Suppressor macrophage treated with lipopolysaccharide for 4 hours (primary cell): ENCODE measurements at places on chromosomes 1 and 21.

- DNase-seq: no peak
Observed at GRCh38 chr1:151988405-151988923, 5.2 kb downstream of the S100A10 start.

DNA sequence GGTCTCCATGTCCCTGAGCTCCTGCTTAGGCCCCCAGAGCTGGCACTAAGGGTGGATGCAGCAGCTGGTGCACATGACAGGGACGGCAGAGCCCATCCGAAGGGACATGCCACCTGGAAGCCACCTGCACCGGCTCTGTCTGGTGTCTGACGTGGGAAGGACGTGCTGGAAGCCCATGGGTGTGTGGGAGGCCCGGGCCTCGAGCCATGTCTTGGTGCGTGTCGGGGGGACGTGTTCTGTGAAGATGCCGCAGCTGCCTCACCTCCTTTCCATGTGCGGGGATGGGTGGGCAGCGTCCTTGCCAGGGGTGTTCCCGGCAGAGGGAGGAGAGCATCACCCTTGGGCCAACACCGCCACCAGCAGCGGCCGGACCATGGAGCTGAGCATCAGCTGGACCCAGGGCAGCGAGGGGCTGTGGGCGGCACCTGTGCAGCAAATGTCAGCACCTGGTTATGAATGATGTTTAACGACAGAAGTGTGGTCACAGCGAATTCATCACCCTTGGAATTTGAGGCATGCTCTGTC lies 15.5 kb upstream of the POFUT2 start:
- DNase-seq: no peak

- DNase-seq: peak; percentile 46
Observed at GRCh38 chr1:20233394-20233793, 47.1 kb upstream of the PLA2G2C start.

DNA sequence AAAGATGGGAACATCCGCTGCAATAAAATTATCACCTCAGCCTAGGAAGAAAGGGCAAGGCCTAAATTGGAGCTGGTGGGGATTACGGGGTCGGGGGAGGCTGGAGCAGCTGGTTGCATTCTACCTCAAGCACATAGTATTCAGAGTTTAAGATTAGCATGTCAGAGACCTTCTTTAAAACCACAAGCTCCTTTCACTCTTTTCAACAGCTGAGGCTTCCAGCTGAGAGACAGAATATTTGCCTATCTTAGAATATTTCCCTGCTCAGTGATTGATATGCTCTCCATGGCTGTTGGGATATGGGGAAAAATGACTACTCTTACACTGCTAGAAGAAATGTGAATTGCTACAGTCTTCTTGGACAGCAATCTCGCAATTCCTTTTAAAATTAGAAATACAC lies 248.6 kb downstream of the TBX15 start:
- DNase-seq: no peak

DNA sequence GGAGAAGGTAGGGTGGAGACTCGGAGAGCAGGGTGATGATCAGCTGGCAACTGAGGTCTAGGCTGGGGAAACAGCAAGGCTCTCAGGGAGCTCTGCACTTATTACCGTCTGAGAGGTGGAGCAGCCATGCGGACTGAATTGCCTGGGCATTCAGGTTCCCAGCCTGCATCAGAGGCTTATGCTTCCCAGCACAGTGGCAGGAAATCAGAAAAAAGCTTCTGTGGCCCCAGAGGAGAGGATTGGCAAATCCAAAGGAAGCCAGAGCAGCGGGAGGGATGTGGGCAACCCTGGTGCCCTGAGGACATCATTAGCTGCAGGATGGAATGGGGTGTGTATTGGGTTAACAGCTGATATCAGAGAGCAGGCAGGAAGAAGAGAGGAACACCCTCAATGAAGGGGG lies 374.1 kb upstream of the POU3F1 start:
- DNase-seq: no peak

GRCh38 chr1:27570356-27570755 lies 33.6 kb downstream of the AHDC1 start:
- no peak for DNase-seq

- DNase-seq: peak; percentile 12
Observed at GRCh38 chr1:167716000-167716271, 5.8 kb upstream of the MPZL1 start.

GRCh38 chr1:194341587-194341986 lies 1155.2 kb upstream of the B3GALT2 start:
- no peak for DNase-seq

- no peak for DNase-seq
Observed at GRCh38 chr1:43348809-43349593, 9.8 kb upstream of the CDC20 start.

DNA sequence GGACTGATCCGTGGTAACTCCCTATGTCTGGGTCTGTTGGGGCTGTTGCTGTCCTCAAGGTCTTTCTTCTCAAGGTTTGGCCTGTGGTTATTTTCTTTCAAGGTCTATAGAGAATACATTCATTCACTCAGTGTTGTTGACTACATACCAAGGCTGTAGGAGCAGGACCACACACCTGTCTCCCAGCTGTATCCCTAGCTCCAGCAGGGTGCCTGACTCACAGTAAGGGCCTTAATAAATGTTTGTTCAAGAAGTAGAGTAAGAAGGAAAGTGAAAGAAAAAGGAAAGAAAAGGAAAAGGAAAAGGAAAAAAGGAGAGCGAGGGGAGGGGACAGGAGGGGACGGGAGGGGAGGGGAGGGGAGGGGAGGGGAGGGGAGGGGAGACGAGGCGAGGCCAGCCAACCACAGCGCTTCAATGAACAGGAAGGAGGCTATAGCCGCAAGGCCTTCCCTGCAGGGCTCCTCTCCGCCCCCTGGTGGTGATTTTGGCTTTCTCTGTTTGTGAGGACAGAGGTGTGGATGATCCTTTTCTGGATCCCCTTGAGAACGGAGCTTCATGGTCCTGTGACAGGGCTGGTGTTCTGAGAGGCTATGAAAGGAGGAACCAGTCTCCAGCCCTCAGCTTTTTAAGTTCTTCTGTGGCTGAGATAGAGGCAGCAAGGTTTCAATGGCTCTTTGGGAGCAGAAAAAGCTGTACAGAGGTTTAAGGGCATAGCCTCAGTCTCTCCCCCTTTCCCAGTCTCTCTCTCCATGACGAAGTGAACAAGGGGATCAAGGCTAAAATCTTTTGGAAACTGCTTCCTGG lies 30.6 kb upstream of the LCE5A start:
- DNase-seq: peak; percentile 60

- no peak for DNase-seq
Observed at GRCh38 chr1:56202796-56203492, 376.4 kb downstream of the PLPP3 start.

GRCh38 chr1:226440512-226440911 lies 32.6 kb upstream of the PARP1 start:
- no peak for DNase-seq

GRCh38 chr1:8004113-8004802 lies 21.9 kb downstream of the ERRFI1 start:
- DNase-seq: no peak

GRCh38 chr1:9761855-9762254 lies 61.9 kb downstream of the CLSTN1 start:
- DNase-seq: no peak

GRCh38 chr1:53256511-53257453 lies 18.5 kb upstream of the MAGOH start:
- no peak for DNase-seq

DNA sequence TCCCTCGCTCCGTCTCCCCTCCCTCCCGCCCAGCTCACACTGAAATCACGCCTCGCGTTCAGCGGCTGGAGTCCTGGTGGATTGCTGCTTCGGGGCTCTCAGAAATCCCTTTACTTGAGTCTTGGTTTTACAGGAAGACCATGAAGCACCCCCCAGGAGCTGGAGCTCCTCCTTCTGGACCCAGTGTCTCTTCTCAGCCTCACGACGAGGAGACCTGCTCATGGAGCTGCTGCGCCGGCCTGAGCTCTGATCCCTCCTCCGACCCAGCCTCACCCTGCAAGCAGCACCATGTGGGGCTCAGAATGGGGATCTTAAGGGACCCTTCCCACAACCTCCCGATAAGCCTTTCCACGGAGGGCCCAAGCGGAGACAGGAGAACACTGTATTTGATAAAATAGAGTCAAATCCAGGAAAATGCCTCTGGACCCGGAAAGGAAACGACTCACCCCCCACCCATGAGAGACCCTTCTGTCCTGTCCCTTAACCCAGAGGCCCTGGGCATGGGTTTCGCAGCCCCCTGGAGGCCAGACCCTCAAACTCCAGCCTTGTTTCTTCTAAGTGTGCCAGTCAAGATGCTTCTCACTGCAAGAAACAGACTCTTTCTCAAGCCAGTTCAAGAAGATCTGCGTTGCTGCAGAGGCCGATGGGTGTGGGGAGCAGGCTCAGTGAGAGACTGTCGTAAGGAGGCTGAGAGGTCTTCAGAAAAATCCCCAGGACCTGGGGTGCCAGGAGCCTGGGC lies 26.1 kb downstream of the PDE9A start:
- DNase-seq: no peak

- no peak for DNase-seq
Observed at GRCh38 chr1:59857679-59858354, 43.1 kb downstream of the HOOK1 start.

DNA sequence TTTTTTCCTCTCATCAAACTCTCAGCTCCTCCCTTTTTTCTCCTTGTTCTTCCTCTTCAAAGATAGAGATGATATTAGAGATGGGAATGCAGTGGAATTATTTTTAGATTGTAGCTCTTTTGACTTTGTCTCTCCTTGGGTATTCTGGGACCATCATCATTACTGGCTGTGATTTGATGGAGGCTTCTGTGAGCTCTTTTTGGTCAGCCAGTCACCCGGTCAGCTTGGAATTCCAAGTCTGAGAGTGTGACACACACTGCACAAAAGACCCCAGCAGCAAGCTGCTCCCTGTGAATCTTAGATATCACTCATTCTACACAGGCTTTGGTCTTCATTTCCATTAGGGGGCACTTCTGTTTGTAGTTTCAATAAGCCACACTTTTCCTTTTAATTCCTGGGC lies 51.6 kb upstream of the NEK7 start:
- DNase-seq: no peak

GRCh38 chr1:46087891-46088290 lies 44.5 kb downstream of the PIK3R3 start:
- DNase-seq: peak; percentile 5

DNA sequence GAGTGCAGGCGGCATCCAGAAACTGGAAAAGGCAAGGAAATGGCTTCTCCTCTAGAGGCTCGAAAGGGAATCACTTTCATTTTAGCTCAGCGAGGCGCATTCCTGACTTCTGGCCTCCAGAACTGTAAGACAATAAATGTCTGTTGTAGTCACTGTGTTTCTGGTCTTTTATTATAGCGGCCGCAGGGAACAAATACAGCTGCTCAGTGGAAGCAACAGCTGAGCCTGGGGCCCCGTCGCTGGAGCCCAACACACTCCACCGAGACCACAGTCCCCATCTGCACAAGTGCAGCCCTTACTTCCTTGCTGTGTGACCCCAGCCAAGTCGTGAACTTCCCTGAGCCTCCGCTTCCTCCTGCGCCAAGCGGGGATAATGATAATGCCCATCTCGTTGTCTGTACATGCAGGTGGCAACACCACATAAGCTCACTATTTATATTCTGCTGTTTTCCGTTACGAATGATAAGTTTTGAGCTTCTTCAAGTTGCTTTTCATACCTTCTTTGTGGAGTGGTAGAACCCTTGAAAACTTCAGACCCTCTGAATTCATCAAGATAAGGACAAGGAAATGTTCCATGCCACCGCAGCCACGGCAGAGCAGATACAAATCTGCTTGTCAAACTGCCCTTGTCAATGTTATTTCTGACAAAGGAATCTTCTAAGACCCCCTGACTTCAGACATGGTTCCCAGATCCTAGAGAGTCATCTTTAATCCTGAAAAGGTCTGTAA lies 3.2 kb upstream of the LAPTM5 start:
- DNase-seq: no peak

DNA sequence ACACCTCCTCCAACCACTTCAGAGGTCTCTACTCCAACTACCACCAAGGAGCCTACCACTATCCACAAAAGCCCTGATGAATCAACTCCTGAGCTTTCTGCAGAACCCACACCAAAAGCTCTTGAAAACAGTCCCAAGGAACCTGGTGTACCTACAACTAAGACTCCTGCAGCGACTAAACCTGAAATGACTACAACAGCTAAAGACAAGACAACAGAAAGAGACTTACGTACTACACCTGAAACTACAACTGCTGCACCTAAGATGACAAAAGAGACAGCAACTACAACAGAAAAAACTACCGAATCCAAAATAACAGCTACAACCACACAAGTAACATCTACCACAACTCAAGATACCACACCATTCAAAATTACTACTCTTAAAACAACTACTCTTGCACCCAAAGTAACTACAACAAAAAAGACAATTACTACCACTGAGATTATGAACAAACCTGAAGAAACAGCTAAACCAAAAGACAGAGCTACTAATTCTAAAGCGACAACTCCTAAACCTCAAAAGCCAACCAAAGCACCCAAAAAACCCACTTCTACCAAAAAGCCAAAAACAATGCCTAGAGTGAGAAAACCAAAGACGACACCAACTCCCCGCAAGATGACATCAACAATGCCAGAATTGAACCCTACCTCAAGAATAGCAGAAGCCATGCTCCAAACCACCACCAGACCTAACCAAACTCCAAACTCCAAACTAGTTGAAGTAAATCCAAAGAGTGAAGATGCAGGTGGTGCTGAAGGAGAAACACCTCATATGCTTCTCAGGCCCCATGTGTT lies 66.6 kb downstream of the TPR start:
- DNase-seq: no peak

DNA sequence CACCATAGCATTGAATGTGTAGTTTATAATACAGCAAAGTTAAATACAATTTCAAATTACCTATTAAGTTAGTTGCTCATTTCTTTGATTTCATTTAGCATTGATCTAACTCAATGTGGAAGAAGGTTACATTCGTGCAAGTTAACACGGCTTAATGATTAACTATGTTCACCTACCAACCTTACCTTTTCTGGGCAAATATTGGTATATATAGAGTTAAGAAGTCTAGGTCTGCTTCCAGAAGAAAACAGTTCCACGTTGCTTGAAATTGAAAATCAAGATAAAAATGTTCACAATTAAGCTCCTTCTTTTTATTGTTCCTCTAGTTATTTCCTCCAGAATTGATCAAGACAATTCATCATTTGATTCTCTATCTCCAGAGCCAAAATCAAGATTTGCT lies at the start of gene ANGPTL3:
Gene ANGPTL3, plus strand, starts transcription at position 240 of the 400 bp plus-strand sequence. Its CDS starts 47 bp downstream, at position 287.
- no peak for DNase-seq

- no peak for DNase-seq
Observed at GRCh38 chr21:28781602-28782276, 210.9 kb downstream of the LTN1 start.

DNA sequence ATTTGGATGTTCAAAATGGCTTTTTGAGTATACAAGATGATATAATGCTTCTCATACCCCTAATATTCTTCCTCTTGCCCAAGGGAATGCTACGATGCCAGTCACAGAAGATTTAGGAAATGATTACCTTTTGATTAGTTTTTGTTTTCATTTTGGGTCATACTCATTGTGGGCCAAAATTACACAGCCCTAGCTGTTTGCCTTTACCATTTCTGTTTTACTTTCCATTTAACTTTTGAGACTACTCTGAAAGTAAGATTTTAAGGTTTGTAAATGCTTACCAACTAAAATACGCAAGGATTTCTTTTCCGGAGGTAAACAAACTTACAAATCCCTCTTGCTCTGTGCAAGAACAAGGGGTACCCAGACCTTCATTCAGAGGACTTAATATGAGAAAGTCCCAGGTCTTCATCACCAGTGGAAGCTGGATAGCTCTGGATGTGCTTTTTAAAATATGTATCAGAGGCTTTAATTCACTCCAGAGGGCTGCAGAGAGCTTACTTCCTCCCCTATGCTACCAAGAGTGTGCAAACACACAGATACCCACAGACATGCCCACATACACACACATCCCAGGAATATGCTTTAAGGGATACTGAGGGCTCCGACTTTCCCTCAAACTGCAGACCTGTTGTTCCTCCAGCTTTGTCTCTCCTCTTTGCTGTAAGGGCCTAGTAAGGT lies 631.4 kb downstream of the SMYD3 start:
- no peak for DNase-seq

- no peak for DNase-seq
Observed at GRCh38 chr1:1550591-1551432, 10.4 kb upstream of the TMEM240 start.
